Heart right ventricle (tissue), 16 donors: ENCODE measurements at places on chromosomes 6 and 20.

DNA sequence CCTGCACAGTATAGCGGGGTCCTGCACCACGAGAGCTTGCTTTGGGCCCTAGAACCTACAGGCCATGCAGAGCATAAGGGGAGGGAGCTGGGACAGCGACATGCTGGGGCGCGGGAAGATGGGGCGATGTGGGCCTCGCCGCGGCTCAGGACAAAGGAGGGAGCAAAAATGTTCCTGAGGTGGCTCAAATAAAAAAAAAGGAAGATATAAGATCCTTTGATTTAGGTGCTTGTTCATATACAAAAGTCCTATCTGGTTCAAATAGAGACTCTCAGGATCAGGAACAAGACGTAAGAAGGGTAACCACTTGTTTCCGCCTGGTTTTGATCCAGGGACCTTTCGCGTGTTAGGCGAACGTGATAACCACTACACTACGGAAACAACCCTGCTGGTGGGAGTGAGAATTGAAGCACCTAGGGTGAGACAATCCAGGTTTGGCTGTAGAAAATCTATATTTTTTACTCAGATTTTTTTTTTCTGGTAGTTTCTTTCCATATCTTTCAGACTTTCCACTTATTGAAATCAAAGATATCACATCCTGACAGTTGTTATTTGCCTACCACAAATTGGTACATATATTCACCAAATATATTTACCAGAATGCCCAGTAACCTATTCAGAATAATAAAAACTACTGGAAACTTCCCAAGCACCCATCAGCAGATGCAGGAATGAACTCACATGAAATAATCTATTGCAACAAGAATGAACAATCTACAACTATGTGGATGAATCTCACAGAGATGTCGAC lies 177.9 kb upstream of the ZNF184 start:
- no peak for DNase-seq

DNA sequence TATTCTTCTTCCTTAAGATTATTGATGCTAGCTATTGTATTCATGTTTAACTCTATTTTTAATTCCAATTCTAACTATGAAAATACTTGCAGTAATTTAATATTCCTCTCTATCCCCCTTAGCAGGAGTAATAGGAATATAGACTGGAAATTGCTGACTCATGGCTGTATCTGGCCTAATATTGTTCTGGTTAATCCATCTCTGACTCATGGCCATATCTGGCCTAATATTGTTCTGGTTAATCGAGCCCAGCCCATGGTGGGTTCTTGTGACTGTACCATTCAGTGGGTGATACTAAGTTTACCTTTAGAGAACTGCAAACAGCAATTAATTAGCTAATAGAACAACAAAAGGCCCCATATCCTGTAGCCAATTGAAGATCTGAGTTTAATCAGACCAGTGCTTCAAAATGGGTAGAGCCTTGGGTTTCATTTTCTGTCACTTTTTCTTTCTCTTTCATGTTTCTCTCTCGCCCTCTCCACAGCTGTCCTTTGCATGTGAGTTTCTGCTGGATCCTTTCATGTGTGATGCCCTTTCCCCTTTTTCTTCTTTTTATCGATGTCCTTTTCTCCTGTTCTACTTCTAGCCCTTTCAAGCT lies 50.6 kb downstream of the SLC22A3 start:
- DNase-seq: no peak

- DNase-seq: no peak
Observed at GRCh38 chr6:148689168-148689567, 57.7 kb upstream of the UST start.

DNA sequence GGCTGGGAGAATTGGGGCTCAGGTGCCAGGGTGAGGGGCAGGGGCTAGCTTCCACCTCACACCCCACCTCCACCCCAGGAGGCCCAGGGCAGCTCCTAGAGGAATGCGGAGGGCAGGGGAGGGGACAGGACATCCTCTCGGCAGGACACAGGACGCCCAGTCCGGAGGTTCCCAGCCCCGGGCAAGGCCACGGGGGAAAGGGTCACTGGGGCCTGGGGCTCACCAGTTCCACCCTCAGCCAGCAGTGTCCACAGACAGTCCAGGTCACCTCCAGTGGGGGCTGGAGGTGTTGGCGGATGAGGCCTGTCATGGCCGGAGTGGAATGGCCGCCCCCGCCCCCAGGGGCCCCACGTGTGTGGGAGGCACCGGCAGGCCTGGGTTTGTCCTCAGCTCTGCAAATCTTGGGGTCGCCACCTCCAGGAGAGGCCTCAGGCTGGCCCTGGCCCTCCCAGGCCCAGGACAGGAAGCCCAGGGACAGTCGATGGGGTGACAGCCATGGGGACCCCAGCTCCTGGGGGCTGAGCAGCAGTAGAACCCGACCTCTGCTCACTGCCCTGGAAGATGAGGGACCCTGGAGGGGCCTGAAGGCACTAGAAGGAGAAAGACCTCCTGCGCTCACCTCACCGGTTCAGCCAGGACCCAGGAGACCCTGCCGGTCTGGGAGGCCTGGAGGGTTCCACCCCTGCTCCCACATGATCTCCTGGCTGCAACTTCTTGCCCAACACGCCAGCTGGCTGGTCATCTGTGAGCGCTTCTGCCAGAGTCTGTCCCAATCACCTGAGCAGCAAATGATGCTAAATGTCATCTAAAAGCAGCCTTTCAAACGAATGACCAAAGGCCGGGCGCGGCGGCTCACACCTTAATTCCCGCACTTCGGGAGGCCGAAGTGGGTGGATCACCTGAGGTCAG lies 13.0 kb upstream of the ABHD16B start:
- DNase-seq: no peak

GRCh38 chr6:43977404-43978111 lies 149.7 kb downstream of the MRPL14 start:
- DNase-seq: no peak

- DNase-seq: no peak
Observed at GRCh38 chr6:45433533-45434380, 56.0 kb upstream of the SUPT3H start.

DNA sequence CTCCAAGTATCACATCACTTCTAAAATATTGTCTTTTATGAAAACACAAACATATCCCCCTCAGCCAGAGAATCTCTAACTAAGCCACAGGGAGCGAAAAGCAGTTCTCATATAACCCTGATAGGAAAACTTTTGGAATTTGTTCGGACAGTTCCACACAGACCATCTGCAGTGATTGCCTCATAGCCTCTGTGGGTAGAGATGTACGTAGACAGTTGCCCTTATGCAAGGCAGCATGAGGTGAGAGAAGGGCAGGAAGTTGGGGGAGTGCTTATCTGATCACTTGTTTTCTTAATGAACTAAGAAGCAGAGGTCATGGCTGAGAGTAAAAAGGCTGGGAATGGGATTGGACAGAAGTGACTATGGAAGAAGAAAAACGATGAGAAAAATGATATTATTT lies 39.6 kb downstream of the SLC23A2 start:
- peak; percentile 19 for DNase-seq

DNA sequence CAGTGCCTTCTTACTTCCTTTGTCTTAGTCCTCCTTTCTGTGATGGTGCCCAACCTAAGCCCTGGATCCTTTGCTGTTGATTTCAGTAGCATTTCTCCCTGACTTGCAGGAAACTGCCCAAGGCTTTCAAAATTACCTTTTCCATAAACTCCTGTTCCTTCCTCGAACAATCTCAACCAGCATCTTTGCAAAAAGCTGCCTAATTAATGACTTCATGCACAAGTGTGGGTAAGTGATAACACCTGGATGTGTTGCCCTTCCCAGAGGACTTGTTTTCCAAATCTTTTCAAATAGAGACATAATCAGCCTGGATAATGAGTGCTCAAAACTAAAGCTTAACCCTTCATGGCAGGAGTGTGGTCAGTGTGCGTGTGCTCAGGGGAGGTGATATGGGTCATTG lies 118.0 kb downstream of the PCSK2 start:
- no peak for DNase-seq
